Activated T-helper 17 cell treated with anti-CD3 and anti-CD28 coated beads, Interleukin-2, amount 50 U/mL, for 72 hours (primary cell): ENCODE measurements at places on chromosomes 2 and 18. TPM values are rescaled to one million over a fixed set of nuclear protein-coding genes. Genes with fewer than 3 reads are reported as not detected.
A peak's percentile ranks its signal among the peaks of the same experiment; 100 is the strongest.

Gene KIAA2012
- not detected for total RNA-seq

Gene IGFBP5
- total RNA-seq: not detected

Gene ADAM23
- 2.2 TPM for total RNA-seq

Gene INHA
- not detected for total RNA-seq

Gene PASK
- 73.6 TPM for total RNA-seq

Gene STK16
- total RNA-seq: 30.3 TPM

Gene MEP1B
- 0.11 TPM for total RNA-seq

Gene MBP
- 55.7 TPM for total RNA-seq

Gene DTNA
- total RNA-seq: 0.11 TPM

Gene CDH2
- 0.04 TPM for total RNA-seq

Gene CPLX4
- total RNA-seq: not detected

Gene HJURP
- 90.4 TPM for total RNA-seq

Gene IL18RAP
- total RNA-seq: 3.7 TPM

Gene NAT8
- total RNA-seq: not detected

GRCh38 chr2:188869550-188869949, 104.6 kb upstream of the COL3A1 start:
- no peak for ATAC-seq

- ATAC-seq: no peak
Observed at GRCh38 chr2:29613792-29614266, 307.6 kb downstream of the ALK start.

- ATAC-seq: no peak
Observed at GRCh38 chr2:182767578-182767977, 51.5 kb downstream of the DNAJC10 start.

- no peak for ATAC-seq
Observed at GRCh38 chr2:214057986-214058385, 352.9 kb upstream of the VWC2L start.

DNA sequence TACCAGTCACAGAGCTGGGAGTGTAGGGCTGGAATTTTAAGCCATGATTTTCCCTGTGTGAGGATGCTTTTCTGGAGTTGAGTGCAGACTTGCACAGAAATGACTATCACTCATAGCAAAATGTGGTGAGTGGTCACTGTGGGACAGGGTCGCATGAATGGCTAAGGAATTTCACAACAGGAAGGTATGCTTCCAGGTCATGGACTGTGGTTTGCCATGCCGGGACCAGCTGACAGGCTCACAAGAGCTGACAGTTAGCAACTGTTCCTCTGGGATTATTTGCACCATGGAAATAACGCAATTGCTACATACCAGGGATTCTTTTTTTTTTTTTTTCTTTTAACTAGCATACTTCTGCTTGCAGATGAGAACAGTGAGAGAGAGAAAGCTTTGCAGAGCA, 3.8 kb upstream of the UXS1 start:
- ATAC-seq: no peak

GRCh38 chr2:127528487-127528886, 2.2 kb upstream of the IWS1 start:
- no peak for ATAC-seq

DNA sequence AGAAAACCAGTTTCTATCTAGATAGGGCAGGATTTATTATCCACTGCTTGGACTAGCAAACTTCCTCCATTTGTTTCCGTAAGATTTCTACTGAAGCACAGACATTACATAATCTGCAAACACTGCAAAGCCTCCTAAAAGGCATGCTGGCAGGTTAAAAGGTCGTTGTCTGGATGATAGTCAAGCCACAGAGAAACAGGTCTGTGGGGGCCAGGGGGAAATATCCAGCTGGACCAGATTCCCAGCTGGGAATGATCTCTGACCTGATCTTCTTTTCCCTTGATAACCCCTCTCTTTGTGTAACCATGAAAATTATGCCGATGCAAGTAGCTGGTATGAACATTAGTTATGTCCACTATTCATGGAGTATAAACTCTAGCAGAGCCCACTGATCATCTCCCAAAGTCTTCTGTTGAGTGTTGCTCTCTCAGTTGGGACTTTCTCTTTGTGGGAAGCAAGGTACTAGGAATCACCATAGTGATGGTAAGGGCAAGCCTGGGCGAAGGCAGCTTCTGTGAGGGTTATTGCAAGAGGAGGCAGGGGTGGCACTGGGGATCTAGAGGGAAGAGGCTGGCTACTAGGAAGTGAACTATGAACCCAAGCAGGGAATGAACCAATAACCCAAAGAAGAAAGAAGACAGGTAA, 61.3 kb downstream of the GDF7 start:
- ATAC-seq: no peak

DNA sequence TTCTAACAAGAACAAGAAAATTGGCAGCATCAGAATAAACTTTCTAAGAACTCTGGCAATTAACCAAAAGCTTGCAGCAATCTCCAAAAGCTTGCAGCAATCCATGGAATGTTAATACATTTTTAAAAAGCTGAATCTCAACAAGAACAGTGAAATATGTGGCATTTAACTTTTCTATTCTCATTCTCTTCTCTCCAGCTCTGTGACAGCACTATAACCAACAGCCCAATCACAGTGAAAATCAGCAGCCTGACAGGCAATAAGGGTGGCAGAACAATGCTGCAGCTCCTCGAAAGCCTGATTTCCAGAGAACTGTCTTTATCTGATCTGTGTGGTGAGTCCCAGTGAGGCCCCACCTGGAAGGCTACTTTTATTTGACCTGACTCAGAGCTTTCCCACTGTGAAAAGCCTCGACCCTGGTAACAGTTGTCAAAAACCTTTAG, 60.0 kb downstream of the TMEM131 start:
- ATAC-seq: no peak

DNA sequence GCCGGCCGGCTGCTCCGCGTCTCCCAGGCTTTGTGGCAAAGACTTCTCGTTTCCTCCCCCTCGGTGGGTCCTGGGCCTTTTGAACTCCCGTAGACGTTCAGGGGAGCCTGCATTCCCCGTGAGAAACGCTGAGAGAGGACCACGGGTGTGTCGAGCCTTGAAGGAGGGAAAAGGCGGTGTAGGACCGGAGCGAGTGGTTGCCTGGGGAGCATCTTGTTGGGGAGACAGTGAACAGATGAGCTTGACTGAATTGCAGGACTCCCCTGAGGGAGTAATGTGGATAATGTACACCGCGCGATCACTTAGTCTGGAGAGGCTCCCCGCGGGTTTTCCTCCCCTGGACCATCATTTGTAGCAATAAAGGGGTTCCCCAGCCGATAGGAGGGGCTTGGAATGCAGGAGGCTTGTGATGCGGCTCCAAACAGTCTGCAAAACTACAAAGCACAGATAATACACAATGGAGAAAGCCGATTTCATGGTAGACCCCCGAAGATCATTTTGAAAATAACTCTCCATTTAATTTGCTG, 769 bp downstream of the ALMS1 start:
- no peak for ATAC-seq

- ATAC-seq: no peak
Observed at GRCh38 chr2:217413193-217413592, 553.3 kb upstream of the TNP1 start.

DNA sequence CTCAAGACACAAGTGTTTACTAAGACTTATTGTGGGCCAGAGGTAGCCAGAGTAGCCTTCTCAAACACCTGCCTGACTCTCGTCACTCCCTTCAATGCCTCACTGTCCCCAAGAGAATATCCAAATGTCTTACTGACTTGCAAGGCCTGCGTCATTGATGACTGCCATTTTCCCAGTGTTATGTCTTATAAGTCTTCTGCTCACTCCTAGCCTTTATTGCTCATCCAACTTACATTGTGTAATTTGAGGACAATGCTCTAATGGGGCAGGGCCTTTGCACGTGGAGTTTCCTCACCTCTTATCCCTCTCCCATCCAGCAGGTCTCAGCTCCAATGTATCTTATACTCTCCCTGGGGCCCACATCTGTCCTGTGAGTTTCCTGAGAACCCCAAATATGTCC, 10.1 kb upstream of the CD226 start:
- ATAC-seq: peak; percentile 17

- no peak for ATAC-seq
Observed at GRCh38 chr2:231190531-231191197, 7.8 kb upstream of the ARMC9 start.

DNA sequence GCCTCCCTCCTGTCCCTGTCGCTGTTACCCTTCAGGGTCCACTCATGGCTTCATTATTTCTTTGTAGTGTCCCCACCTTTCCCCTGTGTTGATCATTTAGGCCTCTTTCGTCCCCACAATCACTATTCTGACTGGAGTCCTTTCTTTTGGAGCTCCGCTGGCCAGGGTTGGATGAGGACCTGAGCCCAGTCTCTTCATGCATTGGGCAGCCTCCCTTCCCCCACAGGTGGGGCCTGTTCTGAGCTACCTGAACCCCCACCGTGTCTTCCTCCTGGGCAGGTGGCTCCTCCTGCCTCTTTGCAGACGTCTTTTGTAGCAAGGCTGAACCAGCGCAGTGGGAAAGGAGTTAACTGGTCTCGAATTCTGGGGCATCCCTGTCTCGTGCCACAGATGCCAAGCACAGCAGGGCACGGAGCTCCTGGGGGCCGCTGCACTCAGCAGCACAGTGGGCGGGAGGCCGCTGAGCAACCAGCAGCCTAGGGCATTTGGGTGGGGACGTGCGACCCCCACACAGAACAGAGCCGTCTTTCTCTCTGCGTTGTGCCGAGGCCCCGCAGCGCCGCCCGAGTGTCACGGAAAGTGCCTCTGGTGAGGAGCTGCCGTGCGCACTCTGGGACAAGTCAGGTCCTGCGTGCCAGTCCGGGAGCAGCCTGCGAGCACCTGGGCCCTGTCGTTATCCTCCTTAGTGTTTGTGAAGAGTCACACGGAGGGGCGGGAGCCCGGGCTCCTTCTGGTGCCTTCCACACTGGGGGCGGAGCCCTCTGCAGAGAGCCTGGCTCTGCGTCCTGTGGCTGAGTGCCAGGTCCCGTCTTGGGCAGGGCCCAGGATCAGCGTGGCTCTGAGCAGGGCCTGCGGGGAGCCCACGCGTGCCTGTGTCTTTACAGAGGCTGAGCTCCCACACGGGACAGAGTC, 130.1 kb downstream of the NFATC1 start:
- no peak for ATAC-seq

- ATAC-seq: peak; percentile 95
Observed at GRCh38 chr2:73896362-73897239, 3.8 kb downstream of the ACTG2 start.

- ATAC-seq: no peak
Observed at GRCh38 chr2:213537579-213537978, 253.3 kb downstream of the SPAG16 start.
